ENCODE measurements at places on chromosomes 7 and 10. TPM values are rescaled to one million over a fixed set of nuclear protein-coding genes. Genes with fewer than 3 reads are reported as not detected.

Gene DYNC1I1
- 2.2 TPM for total RNA-seq

Gene EPHB6
- total RNA-seq: 3.8 TPM

Gene SLC18A3
- total RNA-seq: not detected

Gene ANXA8
- not detected for total RNA-seq

Gene PIK3CG
- total RNA-seq: 14.8 TPM

Gene ANXA8L1
- total RNA-seq: 0.06 TPM

Gene LRRD1
- 0.24 TPM for total RNA-seq

Gene MMP21
- not detected for total RNA-seq

Gene HHEX
- 76.5 TPM for total RNA-seq

Gene CREB5
- total RNA-seq: 28.7 TPM

Gene FBH1
- 73.8 TPM for total RNA-seq

Gene GRID1
- 0.12 TPM for total RNA-seq

Gene TEX36
- total RNA-seq: not detected

Gene APBB1IP
- 0.47 TPM for total RNA-seq

Gene PDK4
- 8.7 TPM for total RNA-seq

Gene ADO
- 18.1 TPM for total RNA-seq

Gene DGKI
- 1.4 TPM for total RNA-seq

Gene CC2D2B
- 0.47 TPM for total RNA-seq

Gene CDK14
- total RNA-seq: 3.9 TPM

Gene JCAD
- 107 TPM for total RNA-seq

Gene AGMO
- total RNA-seq: not detected

Gene SBDS
- 87.8 TPM for total RNA-seq

Gene ZNF117
- total RNA-seq: 20.4 TPM

Gene TRRAP
- total RNA-seq: 43.4 TPM

Gene CHCHD3
- total RNA-seq: 41.1 TPM

Gene RARRES2
- total RNA-seq: not detected

Gene GPR15LG
- total RNA-seq: not detected

Gene PTF1A
- not detected for total RNA-seq

Gene CALY
- total RNA-seq: not detected

Gene GPR146
- total RNA-seq: 5.4 TPM

Gene IL2RA
- not detected for total RNA-seq

Gene MSMB
- not detected for total RNA-seq

Gene CLDN4
- total RNA-seq: 0.93 TPM
